ENCODE measurements at places on chromosomes 3 and 15. TPM values are rescaled to one million over a fixed set of nuclear protein-coding genes. Genes with fewer than 3 reads are reported as not detected.
A peak's percentile ranks its signal among the peaks of the same experiment; 100 is the strongest.

DNA sequence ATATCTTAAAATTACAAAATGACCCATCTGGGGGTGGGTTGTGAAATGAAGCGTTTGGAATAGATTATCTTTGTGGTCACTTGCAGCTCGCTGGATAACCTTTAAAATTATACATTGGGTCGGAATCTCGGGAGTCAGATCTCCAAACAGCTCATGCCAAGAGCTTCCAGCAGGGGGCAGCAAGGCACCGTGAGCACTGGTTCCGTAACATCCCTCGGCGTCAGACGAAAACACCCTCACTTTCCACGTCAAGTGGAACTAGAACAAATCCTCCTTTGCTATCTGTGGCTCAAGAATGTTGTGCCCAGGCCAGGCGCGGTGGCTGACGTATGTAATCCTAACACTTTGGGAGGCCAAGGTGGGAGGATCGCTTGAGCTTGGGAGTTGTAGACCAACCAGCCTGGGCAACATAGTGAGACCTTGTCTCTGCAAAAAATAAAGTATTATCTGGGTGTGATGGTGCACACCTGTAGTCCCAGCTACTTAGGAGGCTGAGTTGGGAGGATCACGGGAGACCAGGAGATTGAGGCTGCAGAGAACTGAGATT is 31.1 kb downstream of the UMPS start:
- H3K4me3 ChIP-seq: no peak overlapping the region
- H3K4me1 ChIP-seq: peaks cover 4% of the 10 kb centered on the region
- H3K27ac ChIP-seq: peak overlapping the region; percentile 34
- H3K27me3 ChIP-seq: no peaks in the 10 kb centered on the region
- DNase-seq: peak; percentile 84
- H3K36me3 ChIP-seq: no peaks in the 10 kb centered on the region

CRYGS gene
- total RNA-seq: 5.9 TPM

MYEF2 gene
- total RNA-seq: 29.4 TPM

DNA sequence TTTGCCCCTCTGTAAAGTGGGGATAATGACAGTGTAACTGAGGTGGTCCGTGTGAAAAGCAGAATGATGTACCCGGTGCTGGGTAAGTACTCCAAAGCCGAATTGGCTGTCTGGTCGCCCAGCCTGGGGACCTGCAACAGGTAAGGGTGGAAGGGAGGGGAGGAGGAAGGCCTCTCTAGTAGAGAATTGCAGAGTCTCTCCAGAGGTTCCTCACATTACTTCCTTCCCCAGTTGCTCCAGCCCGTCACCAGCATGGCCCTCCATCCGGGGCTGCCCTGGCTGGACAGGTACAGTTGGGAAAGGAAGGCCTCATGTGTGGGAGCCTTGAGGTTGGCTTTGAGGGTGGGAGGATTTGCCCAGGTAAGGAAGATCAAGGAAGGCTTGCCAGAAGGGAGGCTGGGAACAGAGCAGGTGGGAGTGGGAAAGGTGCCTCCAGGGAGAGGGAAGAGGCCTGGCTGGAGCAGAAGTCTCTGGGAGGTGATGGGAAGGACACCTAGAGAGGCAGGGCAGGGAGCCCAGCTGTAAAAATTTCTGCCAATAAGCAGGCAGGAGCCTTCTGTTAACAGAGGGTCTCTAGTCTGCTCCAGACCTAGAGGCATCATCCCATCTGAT is 1.7 kb upstream of the PSTPIP1 start:
- H3K27ac ChIP-seq: no peak overlapping the region
- no peaks in the 10 kb centered on the region for H3K27me3 ChIP-seq
- H3K4me1 ChIP-seq: no peaks in the 10 kb centered on the region
- no peak overlapping the region for H3K4me3 ChIP-seq
- no peaks in the 10 kb centered on the region for H3K36me3 ChIP-seq

GRCh38 chr3:42443292-42443691 is 32.9 kb upstream of the LYZL4 start:
- H3K4me3 ChIP-seq: no peak overlapping the region
- DNase-seq: no peak
- H3K27me3 ChIP-seq: no peaks in the 10 kb centered on the region

DNA sequence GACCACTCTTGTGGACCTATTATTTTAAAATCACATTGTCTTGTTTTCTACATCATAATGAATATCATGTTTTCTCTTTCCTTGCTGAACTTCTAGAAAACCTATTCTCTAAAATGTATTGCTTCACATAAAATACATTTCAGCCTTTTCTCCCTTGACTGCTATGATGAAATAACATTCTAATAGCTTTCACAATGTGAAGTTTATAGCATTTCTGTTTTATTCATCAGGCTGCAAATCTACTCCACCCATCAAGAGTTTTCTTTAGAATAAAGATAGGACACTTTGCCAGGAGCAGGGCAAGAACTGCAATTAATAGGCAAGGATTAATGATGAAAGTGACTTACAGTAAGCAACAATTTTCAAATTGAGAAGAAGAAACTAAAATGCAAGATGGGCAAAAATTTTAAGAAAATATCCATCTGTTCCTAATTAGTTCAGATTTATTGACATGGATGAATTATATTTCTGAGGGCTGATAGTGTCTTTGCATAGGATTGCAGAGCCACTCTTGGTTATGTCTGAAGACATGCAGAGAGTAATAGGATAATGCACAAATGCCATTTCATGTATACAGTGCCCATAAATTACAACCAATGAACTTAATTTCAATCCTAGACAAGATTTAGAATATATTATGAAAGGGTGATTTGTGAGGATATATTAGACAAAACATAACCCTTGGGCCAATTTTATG is 21.7 kb downstream of the LEKR1 start:
- H3K4me1 ChIP-seq: no peaks in the 10 kb centered on the region
- no peaks in the 10 kb centered on the region for H3K27me3 ChIP-seq
- H3K4me3 ChIP-seq: no peak overlapping the region
- no peak for DNase-seq
- no peak overlapping the region for H3K27ac ChIP-seq

DNA sequence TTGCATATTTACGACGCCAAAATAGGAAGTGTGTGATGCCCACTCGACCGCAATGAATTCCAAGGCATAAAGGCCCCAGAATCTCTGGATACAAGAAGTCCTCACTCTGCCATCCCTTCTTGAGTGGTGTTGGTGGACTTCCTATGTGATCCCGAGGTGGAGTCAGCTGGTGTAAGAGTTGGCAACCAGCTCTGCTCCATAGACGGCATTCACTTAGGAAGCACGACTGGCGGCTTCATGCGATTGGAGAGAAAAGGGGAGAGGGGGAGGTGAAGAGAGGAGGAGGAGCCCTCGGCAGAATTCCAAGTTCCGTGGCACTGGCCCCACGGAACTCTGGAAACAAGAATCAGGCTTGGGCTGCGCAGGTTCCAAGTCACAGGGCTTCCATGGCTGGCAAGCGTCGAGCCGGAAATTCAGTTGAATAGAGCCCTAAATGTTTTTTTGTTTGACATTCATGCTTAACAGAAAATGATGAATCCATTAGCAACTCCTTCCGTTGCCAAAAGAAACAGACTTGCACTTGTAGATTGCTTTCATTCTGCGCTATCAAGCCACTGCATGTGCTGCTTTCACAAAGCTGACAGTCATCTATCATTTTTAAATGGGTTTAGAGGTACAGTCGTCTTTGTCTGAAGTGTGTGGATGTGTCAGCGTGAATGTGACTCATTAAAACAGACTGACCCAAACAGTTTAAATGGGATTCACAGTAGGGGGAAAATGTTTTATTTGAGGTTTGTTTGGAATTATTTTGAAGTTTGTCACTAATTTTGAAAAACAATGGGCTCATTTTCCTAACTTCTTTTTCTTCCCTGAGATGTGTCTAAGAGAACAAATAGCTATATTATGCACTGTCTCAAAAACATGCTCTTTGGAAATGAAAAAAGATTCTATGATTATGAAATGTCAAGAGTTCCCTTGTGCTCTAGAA is 428.3 kb upstream of the ATP11B start:
- peak overlapping the region; percentile 0 for H3K4me3 ChIP-seq
- H3K36me3 ChIP-seq: no peaks in the 10 kb centered on the region
- no peak overlapping the region for H3K27ac ChIP-seq
- no peaks in the 10 kb centered on the region for H3K27me3 ChIP-seq
- no peak for DNase-seq
- no peaks in the 10 kb centered on the region for H3K4me1 ChIP-seq

CELSR3 gene
- 1.3 TPM for total RNA-seq

DNA sequence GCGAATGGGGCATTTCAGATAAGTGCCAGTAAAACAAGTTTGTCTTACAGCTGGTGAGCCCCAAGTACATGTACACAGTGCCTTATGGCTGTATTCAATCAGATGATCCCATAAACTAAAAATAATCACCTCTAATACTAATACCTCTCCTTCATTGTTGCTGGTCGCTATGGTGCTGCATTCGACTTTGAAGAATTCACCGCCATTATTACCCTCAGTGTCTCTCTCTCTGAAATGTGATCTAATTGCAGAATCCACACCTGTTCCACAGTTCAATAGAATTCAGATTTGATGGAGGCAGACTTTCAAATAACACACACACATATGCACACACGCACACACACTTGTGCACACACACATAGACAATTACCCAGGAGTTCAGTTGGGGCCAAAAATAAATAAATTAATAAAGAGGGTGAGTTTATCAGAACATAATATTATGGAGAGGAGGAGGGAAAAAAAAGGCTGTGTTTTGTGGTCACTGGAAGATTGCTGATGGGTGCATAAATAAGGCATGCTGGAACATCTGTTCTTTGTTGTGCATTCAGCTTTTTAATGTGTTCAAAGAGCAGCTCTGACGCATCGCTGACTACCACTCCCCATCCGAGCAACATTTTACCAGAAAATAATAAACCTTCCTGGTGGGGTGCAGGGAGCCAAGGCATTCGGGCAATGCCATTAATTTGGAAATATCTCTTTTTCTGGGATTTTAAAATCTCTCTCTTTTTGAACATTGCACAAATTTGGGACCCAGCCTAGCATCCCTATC is 235.7 kb downstream of the SATB1 start:
- no peaks in the 10 kb centered on the region for H3K36me3 ChIP-seq
- H3K4me3 ChIP-seq: no peak overlapping the region
- no peak for DNase-seq
- no peak overlapping the region for H3K27ac ChIP-seq
- no peaks in the 10 kb centered on the region for H3K27me3 ChIP-seq
- H3K4me1 ChIP-seq: no peaks in the 10 kb centered on the region

TMIE gene
- not detected for total RNA-seq

EXD1 gene
- not detected for total RNA-seq

DNA sequence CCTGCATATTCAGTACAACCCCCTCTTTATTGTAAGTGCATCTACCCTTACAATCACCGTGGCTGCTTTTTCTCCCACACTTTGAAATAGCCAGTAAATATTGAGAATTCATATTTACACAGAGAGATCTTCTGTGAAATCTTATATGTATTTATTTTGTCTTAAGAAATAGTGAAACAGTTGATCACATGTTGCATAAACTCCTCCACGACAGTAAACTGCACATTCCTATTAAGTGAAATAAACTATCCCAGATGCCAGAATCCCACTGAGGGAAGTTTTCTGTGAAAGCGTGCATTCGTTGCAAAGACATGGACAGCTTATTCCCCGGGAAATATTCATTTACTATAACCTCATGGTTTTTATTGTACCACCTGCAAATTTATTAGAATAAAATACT is 796.0 kb downstream of the ROBO2 start:
- no peaks in the 10 kb centered on the region for H3K4me1 ChIP-seq
- no peak overlapping the region for H3K4me3 ChIP-seq
- DNase-seq: no peak
- no peaks in the 10 kb centered on the region for H3K36me3 ChIP-seq
- H3K27ac ChIP-seq: no peak overlapping the region

GRCh38 chr3:86228101-86228500 is 762.8 kb downstream of the VGLL3 start:
- no peak overlapping the region for H3K4me3 ChIP-seq
- no peak for DNase-seq
- no peaks in the 10 kb centered on the region for H3K36me3 ChIP-seq
- H3K27ac ChIP-seq: no peak overlapping the region

CBLB gene
- 57.7 TPM for total RNA-seq

GRCh38 chr3:160569894-160570652 is 4.7 kb upstream of the KPNA4 start:
- no peak overlapping the region for H3K4me3 ChIP-seq
- no peaks in the 10 kb centered on the region for H3K27me3 ChIP-seq
- no peaks in the 10 kb centered on the region for H3K36me3 ChIP-seq
- no peaks in the 10 kb centered on the region for H3K4me1 ChIP-seq
- no peak for DNase-seq

- H3K27ac ChIP-seq: peak overlapping the region; percentile 18
- H3K4me3 ChIP-seq: peak overlapping the region; percentile 8
- DNase-seq: no peak
- H3K4me1 ChIP-seq: no peaks in the 10 kb centered on the region
Observed at GRCh38 chr15:57323806-57324589, 52.3 kb upstream of the CGNL1 start.

- no peak for DNase-seq
- no peaks in the 10 kb centered on the region for H3K27me3 ChIP-seq
- H3K27ac ChIP-seq: no peak overlapping the region
- H3K36me3 ChIP-seq: no peaks in the 10 kb centered on the region
Observed at GRCh38 chr3:114848082-114848481, 299.0 kb downstream of the ZBTB20 start.

DNA sequence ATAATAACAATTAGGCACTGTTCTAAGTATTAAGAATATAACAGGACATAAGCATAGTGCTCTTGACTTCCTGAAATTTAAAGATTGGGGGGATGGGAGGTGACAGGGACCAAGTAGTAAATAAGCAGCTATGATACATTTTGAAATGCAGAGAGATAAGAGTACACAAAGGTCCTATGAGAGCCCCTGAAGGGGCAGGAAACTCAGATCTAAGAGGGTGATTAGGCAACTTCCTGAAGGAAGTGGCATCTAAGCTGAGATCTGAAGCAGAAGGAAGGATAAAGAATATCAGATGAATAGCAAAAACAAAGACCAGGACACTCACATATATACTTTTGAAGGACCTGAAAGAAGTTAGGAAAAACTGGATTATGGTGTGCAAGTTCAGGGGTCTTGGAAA is 415.2 kb upstream of the FRG2C start:
- H3K27ac ChIP-seq: no peak overlapping the region
- no peaks in the 10 kb centered on the region for H3K4me1 ChIP-seq
- H3K27me3 ChIP-seq: no peaks in the 10 kb centered on the region
- DNase-seq: no peak

SLC22A14 gene
- total RNA-seq: not detected

- H3K4me3 ChIP-seq: no peak overlapping the region
- no peaks in the 10 kb centered on the region for H3K4me1 ChIP-seq
- DNase-seq: no peak
- H3K27ac ChIP-seq: no peak overlapping the region
- H3K27me3 ChIP-seq: no peaks in the 10 kb centered on the region
Observed at GRCh38 chr15:89630974-89631901, 24.0 kb downstream of the KIF7 start.

GRCh38 chr15:77858792-77859490 is 218.6 kb downstream of the TBC1D2B start:
- no peaks in the 10 kb centered on the region for H3K36me3 ChIP-seq
- no peak for DNase-seq
- H3K27ac ChIP-seq: no peak overlapping the region
- H3K27me3 ChIP-seq: no peaks in the 10 kb centered on the region
- no peak overlapping the region for H3K4me3 ChIP-seq

- H3K4me1 ChIP-seq: no peaks in the 10 kb centered on the region
- H3K4me3 ChIP-seq: no peak overlapping the region
- H3K27me3 ChIP-seq: no peaks in the 10 kb centered on the region
Observed at GRCh38 chr3:192915304-192915703, 2.4 kb downstream of the MB21D2 start.

ADCY5 gene
- 10.1 TPM for total RNA-seq

Measured in breast epithelium (tissue), 4 donors.